Stimulated activated CD4-positive, alpha-beta T cell treated with anti-CD3 and anti-CD28 coated beads, Interleukin-1b, Interleukin-23, amount 100 ng/mL, for 48 hours (primary cell): ENCODE measurements at places on chromosomes 11 and 22.

DNA sequence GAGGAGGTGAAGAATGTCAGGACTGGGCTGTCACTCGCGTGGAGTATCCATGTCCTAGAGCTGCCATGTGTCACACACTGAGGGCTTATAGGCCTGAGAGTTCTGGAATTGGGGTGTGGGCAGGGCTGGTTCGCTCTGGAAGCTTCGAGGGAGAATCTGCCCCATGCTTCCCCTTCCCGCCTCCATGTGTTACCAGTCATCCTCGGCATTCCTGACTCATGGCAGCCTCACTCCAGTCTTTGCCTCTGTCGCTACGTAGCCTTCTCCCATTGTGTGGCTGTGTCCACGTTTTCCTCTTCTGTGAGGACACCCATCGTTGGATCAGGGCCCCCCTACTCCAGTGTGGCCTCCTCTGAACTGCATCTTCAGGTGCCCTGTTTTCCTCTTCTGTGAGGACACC lies 301.2 kb downstream of the TBC1D22A start:
- DNase-seq = no peak

GRCh38 chr11:97364047-97364446 lies 974.2 kb downstream of the JRKL start:
- DNase-seq = no peak

DNA sequence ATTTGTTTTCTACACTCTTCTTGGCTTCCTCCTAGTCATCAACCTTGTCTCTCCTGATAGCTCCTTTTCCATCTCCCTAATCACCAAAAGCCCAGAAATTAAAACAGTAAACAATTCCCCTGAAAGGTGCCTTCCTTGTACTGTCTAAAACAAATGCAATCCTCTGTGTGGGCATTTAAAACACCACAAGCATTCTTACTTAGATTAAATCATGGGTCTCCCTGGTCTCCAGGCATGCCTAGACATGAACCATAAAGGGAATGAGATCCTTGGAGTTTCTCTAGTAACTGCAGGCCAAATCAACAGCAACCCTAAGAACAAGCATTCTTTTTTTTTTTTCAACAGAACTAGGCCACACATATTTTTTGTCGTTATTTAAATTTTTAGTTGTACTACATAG lies 1.9 kb downstream of the BTG4 start:
- no peak for DNase-seq

DNA sequence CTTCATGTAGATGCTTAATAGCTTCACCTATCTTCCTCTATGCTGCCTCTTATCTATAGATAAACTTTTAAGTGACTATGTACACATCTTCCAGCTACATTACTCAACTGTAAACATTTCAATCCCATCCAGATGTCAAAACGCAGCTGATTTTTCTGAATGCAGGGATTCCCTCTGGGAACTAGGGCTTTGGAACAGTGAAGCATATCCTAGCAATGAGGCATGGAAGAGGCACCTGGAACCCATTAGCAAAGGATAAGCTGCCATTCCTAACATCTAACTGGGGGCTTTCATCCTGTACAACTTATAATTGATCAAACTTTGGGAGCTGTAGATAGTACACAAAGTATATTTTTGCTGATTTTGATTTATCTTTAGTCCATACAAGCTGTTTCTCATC lies 40.8 kb upstream of the OPCML start:
- no peak for DNase-seq

GRCh38 chr22:35866651-35867050 lies 149.0 kb downstream of the APOL5 start:
- no peak for DNase-seq

DNA sequence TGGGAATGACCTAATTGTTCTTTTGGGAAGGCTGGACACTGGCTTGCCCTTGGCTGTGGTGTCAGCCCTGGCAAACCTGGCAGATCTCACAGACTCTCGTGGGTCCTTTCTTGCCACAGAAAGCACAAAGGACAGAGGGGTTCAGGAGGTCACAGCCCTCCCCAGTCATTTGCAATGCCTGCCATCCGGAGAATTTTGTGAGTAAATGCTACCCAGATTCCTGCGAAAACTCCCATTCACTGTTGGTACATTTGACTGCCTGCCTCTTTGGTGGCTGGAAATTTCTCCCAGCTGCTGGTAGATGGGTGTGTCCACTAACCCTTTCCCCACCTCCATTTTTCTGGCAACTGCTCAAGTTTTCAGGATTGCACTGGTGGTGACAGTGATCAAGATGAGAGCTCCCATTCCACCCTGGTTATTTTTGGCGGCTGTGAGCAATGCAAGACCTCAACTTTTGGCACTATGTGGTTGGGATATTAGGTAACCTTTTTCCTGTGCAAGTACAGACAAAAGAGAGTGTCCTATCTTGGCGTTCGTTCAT lies 155.7 kb downstream of the NAV2 start:
- no peak for DNase-seq

GRCh38 chr11:129998107-129998506 lies 4.5 kb downstream of the PRDM10 start:
- DNase-seq = no peak

DNA sequence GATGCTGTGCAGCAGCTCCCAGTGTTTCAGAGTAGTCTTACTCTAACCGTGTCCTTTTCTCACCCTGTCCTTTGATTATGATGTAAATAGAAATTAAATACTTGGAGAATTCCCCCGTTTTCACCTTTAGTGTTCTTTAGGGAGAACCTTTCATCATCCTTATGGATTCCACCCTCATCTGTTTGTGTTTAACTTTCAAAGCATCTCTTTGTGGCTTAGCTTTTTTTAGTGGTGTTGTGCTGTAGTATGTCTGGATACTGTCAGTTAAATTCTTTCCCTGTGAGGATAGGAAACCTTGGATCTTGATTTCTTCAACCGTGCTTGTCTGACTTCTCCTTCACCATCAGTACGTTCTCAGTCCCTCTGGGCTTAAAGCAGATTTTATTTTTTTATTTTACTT lies 48.5 kb downstream of the PPP6R3 start:
- no peak for DNase-seq

DNA sequence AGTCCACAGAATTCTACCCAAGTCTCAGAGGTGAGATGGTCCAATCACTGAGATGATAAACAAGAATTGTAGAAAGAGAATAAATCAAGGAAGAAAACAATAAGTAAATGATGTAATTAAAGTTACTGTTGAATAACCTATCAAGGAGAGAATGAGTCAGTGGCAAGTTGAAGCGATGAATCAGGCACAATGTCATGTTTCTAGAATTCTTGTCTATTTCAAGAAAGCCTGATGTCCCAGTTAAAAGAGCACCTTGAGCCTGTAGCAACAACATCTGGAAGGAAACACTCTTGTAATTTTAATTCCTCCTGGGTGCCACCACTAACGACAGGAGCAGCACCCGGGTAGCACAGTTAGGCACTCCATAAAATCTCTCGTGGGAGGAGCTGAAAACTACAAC lies 67.9 kb upstream of the SLC35C1 start:
- no peak for DNase-seq

DNA sequence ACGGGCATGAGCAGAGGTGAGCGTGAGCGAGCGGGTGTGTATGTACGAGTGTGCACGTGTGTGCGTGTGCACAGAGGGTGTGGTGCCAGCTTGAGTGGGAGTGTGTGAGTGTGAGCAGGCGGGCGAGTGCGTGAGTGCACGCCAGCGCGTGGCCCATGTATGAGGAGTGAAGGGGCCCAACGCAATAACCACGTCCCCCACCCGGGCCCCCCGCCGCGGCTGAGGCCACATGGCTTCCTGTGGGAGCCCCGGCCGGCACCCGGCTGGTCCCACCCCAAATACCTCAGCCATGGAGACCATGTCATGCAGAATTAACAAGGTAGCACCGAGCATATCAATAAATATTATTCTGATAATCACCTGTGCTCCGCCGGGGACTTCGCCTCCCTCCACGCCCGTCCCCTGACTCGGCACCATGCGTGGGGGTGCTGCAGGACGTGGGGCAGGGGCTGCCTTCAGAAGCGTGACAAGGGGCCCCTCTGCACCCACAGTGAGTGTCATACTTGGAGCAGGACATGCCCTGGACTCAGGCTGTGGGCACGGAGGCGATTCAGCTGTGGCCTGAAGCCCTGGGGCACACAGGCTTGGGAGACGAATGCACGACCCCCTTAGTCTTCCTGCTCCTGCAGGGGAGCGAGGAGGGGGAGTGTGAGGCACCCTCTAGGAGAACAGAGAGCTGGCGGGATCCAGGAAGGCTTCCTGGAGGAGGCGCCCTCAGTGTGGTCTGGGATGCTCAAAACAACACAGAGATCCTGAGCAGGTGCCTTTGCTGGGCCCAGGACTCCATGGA lies 5.6 kb upstream of the TRABD start:
- no peak for DNase-seq

DNA sequence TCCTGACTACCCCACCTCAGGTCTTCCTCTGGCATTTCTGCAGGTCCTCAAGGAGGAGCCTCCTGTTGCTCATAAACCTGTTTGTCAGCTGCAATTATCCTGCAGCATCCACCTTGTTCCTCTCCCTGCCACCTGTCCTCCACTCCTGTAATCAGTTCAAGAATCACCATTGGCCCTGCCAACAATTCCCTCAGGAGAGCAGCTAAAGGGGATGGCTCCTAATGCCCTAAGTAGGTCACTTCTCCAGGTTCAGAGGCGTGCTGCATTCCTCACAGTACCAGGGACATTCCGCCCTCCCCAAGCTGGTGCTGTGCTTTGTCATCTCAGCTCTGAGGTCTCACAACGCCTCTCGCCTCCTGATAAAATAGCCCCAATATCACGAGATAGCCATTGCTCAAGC lies 2.1 kb downstream of the CLDN25 start:
- DNase-seq = no peak

- DNase-seq = no peak
These were observed 790.5 kb upstream of the LRRC4C start for GRCh38 chr11:42249956-42250355.

- DNase-seq = no peak
These were observed 30.7 kb downstream of the BUD13 start for GRCh38 chr11:116742104-116742503.

- no peak for DNase-seq
These were observed 4.6 kb upstream of the PAMR1 start for GRCh38 chr11:35529971-35530495.

GRCh38 chr11:128467041-128467440 lies 120.3 kb downstream of the ETS1 start:
- no peak for DNase-seq

DNA sequence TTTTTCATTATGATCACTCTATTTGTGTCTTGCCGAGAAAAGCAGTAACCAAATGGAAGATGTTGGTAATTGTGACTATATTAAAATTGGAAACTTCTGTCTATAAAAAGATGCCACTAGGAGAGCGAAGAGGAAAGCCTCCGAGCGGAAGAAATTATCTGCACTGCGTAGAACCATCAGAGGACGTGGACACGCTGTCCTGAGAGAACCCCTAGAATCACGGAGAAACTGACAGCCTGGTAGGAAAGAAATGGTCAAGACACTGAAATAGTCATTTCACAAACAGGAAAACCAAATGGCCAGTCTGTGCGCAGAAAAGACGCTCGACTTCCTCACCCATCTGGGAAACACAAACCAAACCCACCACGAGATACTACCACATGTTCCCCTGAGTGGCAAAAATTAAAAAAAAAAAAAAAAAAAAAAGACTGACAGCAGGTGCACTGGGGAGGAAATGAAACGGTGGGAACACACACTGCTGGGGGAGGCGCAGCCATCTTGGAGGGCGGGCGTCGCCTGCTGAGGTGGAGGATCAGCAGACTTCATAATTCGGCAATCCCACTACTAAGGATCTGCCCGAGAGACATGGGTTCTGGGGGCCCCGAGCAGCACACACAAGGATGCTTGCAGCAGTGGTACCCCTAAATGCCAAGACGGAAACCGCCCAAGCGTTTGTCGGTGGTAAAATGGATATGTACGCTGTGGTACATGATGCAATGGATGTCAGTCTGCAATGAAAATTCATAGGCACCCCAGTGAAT lies 21.3 kb downstream of the IFITM10 start:
- no peak for DNase-seq

- no peak for DNase-seq
These were observed 35.8 kb downstream of the MAML2 start for GRCh38 chr11:96306933-96307775.

- DNase-seq = no peak
These were observed 86.2 kb downstream of the MSANTD4 start for GRCh38 chr11:105935791-105936190.

GRCh38 chr11:37442576-37442975 lies 844.5 kb upstream of the RAG2 start:
- DNase-seq = no peak

DNA sequence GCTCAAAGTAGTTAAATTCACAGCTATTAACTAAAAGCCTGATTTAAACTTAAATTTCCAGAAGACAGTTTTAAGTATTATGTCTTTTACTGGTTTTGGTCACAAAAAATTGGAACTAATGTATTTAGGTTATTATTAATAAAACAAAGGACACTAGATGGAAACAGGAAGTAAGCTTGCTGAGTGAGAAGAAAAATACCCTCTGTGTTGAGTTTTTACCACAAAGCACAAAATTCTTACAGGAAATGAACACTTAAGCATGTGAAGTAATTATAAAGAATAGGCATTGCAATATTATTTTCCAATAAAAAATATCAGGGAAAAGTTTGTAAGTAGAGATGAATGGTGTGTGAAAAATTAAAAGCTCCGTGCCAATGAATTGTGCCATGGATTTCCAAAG lies 46.3 kb downstream of the PIK3C2A start:
- DNase-seq = no peak

DNA sequence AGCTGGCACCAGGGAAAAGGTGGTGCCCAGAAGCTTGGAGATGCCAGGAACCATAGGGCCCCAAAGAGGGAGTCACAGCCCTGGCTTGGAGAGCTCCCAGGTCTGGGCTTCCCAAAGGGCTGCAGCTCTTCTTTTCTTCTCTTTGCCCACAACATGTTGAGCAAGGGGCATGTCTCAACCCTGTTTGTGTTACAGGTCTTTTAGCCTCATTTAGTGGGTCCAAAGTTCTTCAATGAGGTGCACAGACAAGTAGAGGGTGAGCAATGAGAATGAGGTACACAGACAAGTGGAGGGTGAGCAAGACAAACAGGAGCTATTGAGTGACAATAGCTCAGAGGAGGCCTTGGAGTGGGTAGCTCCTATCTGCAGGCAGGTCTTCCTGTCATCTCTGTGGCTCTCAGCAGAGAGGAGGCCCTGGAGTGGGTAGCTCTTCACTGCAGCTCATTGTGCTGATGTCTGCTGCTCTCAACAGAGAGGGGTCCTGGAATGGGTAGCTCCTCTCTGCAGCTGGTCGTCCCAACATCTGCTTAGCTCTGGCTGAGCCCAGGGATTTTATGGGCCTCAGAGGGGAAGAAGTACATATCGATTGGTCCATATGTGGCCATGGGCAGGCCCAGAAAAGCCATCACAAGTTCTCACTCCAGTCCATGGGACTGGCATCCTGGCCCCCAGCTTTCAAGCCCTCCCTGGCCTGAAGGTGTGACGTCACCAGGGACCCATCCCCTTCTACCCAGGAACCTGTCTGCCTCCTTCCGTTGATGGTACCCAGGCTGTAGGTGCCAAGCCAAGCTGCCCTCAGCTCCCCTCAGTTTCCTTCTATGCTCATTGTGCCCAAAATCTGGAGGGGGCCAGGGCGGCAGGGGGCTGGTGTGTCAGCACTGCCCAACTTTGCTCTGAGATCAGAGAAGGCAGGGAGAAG lies 34.9 kb downstream of the WBP2NL start:
- DNase-seq = no peak

- DNase-seq = no peak
These were observed 37.3 kb downstream of the C11orf96 start for GRCh38 chr11:43979571-43980219.
